ENCODE measurements at places on chromosomes 5 and 9.

GRCh38 chr5:123421773-123422172 is 1.4 kb downstream of the CEP120 start:
- no peak overlapping the region for H3K27ac ChIP-seq
- H3K27me3 ChIP-seq: no peaks in the 10 kb centered on the region
- H3K4me1 ChIP-seq: peaks cover 33% of the 10 kb centered on the region
- no peak overlapping the region for H3K4me3 ChIP-seq
- DNase-seq: no peak
- H3K36me3 ChIP-seq: peaks cover 31% of the 10 kb centered on the region

- H3K36me3 ChIP-seq: no peaks in the 10 kb centered on the region
- no peaks in the 10 kb centered on the region for H3K4me1 ChIP-seq
- peaks cover 16% of the 10 kb centered on the region for H3K27me3 ChIP-seq
- no peak overlapping the region for H3K4me3 ChIP-seq
These were observed 6.1 kb upstream of the KIF12 start for GRCh38 chr9:114105236-114105635.

GRCh38 chr5:14463629-14464028 is 118.0 kb upstream of the OTULINL start:
- H3K4me3 ChIP-seq: no peak overlapping the region
- H3K4me1 ChIP-seq: no peaks in the 10 kb centered on the region
- no peaks in the 10 kb centered on the region for H3K27me3 ChIP-seq

DNA sequence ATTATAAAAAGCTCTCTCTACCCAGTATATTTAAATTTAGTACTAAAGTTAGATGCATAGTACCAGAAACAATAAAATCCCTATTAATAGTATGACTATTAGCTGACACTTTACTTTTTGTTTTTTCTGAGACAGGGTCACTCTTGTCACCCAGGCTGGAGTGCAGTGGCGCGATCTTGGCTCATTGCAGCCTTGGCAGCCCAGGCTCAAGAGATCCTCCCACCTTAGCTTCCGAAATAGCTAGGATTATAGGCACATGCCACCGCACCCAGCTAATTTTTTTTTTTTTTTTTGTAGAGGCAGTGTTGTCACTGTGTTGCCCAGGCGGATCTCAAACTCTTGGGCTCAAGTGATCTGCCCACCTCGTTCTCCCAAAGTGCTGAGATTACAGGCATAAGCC is 8.0 kb downstream of the CCNG1 start:
- peaks cover 15% of the 10 kb centered on the region for H3K4me1 ChIP-seq
- H3K4me3 ChIP-seq: no peak overlapping the region
- H3K36me3 ChIP-seq: peaks cover 93% of the 10 kb centered on the region
- DNase-seq: no peak
- no peak overlapping the region for H3K27ac ChIP-seq

- peaks cover 74% of the 10 kb centered on the region for H3K27me3 ChIP-seq
- peaks cover 18% of the 10 kb centered on the region for H3K4me1 ChIP-seq
- no peak overlapping the region for H3K4me3 ChIP-seq
These were observed 4.6 kb downstream of the NRG2 start for GRCh38 chr5:140038373-140038957.

GRCh38 chr5:73292816-73293459 is 119.9 kb downstream of the TMEM174 start:
- H3K27ac ChIP-seq: no peak overlapping the region
- DNase-seq: no peak
- H3K4me3 ChIP-seq: no peak overlapping the region
- peaks cover 92% of the 10 kb centered on the region for H3K27me3 ChIP-seq
- H3K4me1 ChIP-seq: peaks cover 3% of the 10 kb centered on the region
- no peaks in the 10 kb centered on the region for H3K36me3 ChIP-seq

DNA sequence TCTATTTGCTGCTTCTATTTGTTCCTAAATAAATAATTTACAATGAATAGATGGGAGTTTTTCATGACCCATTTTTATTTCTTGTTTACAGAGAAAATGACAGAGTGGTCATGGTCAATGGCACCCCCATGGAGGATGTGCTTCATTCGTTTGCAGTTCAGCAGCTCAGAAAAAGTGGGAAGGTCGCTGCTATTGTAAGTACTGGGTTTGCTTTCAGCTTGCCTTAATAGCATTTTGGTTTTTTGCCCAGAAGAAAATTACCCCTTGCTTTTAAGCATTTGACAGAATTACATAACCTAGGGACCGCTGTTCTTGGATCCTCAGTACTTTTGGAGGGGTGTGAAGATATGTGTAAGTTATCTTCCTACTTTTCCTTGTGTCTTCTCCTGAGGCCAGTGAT is 44.1 kb downstream of the TJP2 start:
- H3K4me1 ChIP-seq: no peaks in the 10 kb centered on the region
- no peak for DNase-seq
- peaks cover 3% of the 10 kb centered on the region for H3K36me3 ChIP-seq
- no peak overlapping the region for H3K4me3 ChIP-seq

DNA sequence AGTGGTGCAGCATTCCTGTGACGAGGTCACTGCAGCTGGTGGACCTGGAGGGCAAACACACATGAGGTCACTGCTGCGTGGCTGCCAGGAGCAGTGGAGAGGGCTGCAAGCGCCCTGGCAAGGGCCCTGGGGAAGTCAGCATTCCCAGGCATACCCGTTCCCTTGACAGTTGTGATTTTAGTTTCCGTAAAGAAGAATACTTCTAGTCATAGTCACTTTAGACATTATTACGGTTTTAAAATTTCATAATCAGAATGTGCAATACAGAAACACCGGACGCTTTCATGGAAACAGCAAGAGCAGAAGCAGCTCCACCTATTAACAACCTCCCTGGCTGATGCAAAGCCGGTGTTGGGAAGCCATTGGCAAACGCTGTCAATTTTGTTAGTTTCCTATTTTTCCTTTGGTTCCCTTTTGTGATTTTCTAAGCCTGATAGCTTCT is 129.8 kb downstream of the GADD45G start:
- no peaks in the 10 kb centered on the region for H3K27me3 ChIP-seq
- no peak overlapping the region for H3K4me3 ChIP-seq
- H3K27ac ChIP-seq: no peak overlapping the region
- no peaks in the 10 kb centered on the region for H3K36me3 ChIP-seq

DNA sequence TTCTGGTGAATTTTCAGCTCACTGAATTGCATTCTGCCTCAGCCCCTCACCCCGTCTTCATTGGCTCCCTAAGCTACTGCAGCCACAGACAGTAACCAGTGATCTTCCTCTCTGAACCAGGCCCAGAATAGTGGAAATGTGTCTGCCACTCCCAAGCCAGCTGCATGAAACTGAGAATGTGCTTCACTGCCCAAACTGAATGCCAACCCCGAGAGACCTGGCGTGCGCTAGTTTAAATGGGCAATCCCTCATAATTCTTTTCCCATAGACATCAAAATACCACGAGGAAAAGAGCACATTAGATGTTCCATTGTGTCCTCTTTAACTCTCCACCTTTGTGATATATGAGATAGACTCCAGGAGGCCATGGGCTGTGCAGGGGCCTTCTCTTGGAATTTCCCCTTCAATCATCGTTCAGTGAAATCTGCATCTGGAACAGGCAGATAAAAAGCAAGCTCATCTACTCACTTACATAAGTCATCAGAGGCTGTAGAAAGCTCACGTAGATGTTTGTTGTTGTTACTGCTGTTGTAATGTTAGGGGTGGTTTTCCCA is 320.2 kb downstream of the NFIB start:
- H3K36me3 ChIP-seq: no peaks in the 10 kb centered on the region
- no peak overlapping the region for H3K4me3 ChIP-seq
- no peaks in the 10 kb centered on the region for H3K4me1 ChIP-seq
- no peak overlapping the region for H3K27ac ChIP-seq
- DNase-seq: no peak
- H3K27me3 ChIP-seq: no peaks in the 10 kb centered on the region

DNA sequence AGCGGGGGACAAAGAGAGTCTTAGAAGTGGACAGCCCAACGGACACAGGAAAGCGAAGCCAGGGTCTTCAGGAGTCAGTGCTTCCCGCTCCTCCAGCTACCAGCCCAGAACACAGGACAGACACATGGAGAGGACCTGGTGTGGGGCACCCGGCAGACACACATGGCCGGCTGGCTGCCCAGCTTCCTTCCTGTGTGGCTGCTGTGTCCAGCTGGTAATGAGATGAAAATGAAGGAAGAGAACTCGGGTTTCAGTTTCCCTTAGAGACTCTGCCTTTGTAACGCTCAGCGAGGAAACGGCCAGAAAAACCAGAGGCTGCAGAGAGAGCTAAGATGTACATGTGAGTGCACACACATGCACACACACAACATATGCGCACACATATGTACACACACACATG is 87.5 kb downstream of the SECISBP2 start:
- H3K4me1 ChIP-seq: peaks cover 83% of the 10 kb centered on the region
- peak overlapping the region; percentile 94 for H3K27ac ChIP-seq
- H3K36me3 ChIP-seq: peaks cover 99% of the 10 kb centered on the region
- peak overlapping the region; percentile 10 for H3K4me3 ChIP-seq

GRCh38 chr5:87340716-87341115 is 72.0 kb downstream of the CCNH start:
- H3K27me3 ChIP-seq: no peaks in the 10 kb centered on the region
- H3K4me3 ChIP-seq: peak overlapping the region; percentile 44
- peak overlapping the region; percentile 84 for H3K27ac ChIP-seq
- H3K4me1 ChIP-seq: peaks cover 29% of the 10 kb centered on the region

- no peak overlapping the region for H3K27ac ChIP-seq
- no peaks in the 10 kb centered on the region for H3K36me3 ChIP-seq
- peaks cover 54% of the 10 kb centered on the region for H3K27me3 ChIP-seq
- no peak for DNase-seq
- no peak overlapping the region for H3K4me3 ChIP-seq
These were observed 5.0 kb downstream of the S1PR3 start for GRCh38 chr9:88996046-88996920.

- DNase-seq: no peak
- no peaks in the 10 kb centered on the region for H3K27me3 ChIP-seq
- no peaks in the 10 kb centered on the region for H3K4me1 ChIP-seq
- H3K36me3 ChIP-seq: no peaks in the 10 kb centered on the region
- H3K27ac ChIP-seq: no peak overlapping the region
These were observed 498.6 kb upstream of the TLE4 start for GRCh38 chr9:79073201-79073600.

GRCh38 chr5:78653681-78654366 is 5.3 kb upstream of the LHFPL2 start:
- no peak overlapping the region for H3K4me3 ChIP-seq
- H3K36me3 ChIP-seq: no peaks in the 10 kb centered on the region
- peaks cover 51% of the 10 kb centered on the region for H3K27me3 ChIP-seq
- DNase-seq: no peak

DNA sequence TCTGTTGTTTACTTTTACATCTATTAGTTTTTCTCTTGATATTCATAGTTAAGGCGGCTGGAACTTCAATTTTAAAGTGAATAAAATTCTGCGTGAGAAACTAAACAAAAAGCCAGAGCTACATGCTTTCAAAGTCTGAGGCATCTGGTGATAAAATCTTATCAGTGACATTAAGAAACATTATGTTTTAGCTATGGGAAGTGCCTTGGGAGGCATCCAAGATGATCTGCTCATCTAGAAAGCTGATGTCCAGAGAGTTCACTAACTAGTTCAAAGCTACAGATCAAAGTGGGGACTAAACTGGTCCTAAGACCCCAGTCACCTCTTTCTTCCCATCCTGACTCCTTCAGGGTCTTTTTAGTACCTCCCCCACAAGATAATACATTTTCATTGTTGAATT is 37.2 kb downstream of the MRPS27 start:
- H3K36me3 ChIP-seq: peaks cover 86% of the 10 kb centered on the region
- no peak overlapping the region for H3K27ac ChIP-seq
- no peak overlapping the region for H3K4me3 ChIP-seq
- no peak for DNase-seq
- H3K4me1 ChIP-seq: peaks cover 3% of the 10 kb centered on the region
- no peaks in the 10 kb centered on the region for H3K27me3 ChIP-seq

DNA sequence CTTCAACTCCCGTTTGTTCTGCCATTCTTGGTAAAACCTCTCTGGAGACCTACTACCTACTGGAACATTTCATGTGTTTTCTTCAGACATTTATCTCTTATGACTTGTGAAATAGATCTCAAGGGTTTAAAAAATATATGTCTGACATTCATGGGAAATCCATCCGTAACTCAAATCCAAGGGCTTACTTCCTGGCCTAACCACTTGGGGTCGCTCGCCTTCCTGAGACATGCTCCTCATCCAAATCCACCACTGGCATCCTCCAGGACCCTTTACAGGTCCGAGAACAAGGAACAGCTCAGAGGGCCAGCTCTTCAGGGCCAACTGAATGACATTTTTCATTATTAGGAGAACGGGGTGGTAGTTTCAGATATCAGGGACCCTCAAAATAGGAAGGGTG is 235.1 kb upstream of the TUT7 start:
- no peak overlapping the region for H3K4me3 ChIP-seq
- no peaks in the 10 kb centered on the region for H3K4me1 ChIP-seq
- H3K27ac ChIP-seq: no peak overlapping the region

DNA sequence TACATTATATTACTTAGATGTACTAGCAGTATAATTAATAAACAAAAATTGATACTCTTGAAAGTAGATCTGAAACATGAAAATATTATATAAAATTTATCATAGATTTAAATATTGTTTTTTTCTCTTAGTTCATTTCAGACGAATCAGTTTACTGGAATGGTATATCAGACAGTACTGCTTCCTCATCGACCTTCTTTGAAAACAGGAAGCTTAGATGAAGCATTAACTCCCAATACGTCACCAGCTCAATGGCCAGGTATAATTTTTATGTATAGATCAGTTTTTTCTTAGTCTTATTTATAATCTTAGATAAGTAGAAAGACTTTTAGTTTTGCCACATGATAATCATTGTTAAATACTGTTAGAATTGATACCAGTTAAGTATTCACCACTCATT is 106.3 kb downstream of the DMXL1 start:
- H3K4me1 ChIP-seq: peaks cover 9% of the 10 kb centered on the region
- peaks cover 28% of the 10 kb centered on the region for H3K36me3 ChIP-seq
- H3K27ac ChIP-seq: no peak overlapping the region
- no peak for DNase-seq
- H3K4me3 ChIP-seq: no peak overlapping the region

GRCh38 chr5:57209316-57210040 is 35.6 kb downstream of the GPBP1 start:
- H3K4me1 ChIP-seq: peaks cover 78% of the 10 kb centered on the region
- peaks cover 54% of the 10 kb centered on the region for H3K36me3 ChIP-seq
- H3K27me3 ChIP-seq: no peaks in the 10 kb centered on the region
- peak overlapping the region; percentile 77 for H3K27ac ChIP-seq

DNA sequence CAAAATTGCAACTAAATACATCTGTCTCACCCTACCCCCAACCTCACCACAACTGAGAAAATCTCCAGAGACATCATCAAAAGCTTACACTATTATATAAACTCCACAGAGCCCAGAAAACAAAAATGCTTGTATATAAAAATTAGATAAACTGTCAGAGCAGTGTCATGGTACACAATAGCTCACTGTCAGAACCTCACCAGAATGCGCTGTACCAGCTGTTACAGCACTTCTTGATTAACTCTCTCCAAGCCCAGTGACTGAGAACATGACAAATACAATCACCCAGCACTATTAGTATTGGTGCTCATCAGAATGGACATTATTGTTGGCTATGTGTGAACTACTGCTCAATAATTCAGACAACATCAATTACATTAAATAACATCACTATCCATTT is 65.7 kb downstream of the ZDHHC21 start:
- H3K4me3 ChIP-seq: no peak overlapping the region
- H3K27me3 ChIP-seq: no peaks in the 10 kb centered on the region
- no peak overlapping the region for H3K27ac ChIP-seq
- H3K4me1 ChIP-seq: no peaks in the 10 kb centered on the region
- peaks cover 23% of the 10 kb centered on the region for H3K36me3 ChIP-seq

DNA sequence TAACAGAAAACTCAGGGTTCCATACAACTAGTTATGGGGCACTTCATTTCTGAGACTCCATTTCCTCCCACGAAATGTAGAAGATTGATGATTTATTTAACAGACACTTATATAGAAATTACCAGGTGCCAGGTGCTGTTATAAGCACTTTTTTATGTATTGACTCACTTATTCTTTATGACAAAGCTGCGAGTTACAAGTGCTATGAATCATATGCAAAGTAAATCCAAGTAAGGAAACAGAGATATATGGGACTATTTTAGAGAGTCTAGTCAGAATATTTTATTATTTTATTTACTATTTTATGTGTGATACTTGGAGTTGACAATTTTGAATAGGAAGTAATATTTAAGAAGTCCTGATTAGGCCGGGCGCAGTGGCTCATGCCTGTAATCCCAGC is 822.8 kb upstream of the C9orf72 start:
- H3K4me1 ChIP-seq: no peaks in the 10 kb centered on the region
